ENCODE measurements at places on chromosomes 4 and X.

GRCh38 chr4:6910960-6911874 is 1.6 kb downstream of the TBC1D14 start:
- no peak for DNase-seq

DNA sequence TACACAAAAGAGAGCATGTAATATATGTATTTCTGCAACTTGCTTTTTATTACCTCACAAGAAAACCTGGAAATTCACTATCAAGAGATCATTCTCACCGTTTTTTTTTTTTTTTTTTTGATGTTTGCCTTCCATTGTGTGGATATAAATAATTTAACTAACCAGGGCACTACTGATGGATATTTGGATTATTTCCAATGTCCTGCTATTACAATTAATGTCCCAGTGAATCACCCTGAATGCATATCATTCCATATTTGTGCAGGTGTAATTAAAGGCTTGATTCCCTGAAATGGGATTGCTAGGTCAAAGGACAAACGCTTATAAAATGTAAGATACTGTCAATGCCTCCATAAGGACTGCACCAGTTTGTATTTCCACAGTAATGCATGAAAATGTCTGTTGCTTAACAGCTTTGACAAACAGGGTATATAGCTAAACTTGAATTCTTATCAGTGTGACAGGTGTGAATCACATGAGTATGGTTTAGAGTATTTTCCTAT is 87.8 kb downstream of the NCAPG start:
- no peak for DNase-seq

DNA sequence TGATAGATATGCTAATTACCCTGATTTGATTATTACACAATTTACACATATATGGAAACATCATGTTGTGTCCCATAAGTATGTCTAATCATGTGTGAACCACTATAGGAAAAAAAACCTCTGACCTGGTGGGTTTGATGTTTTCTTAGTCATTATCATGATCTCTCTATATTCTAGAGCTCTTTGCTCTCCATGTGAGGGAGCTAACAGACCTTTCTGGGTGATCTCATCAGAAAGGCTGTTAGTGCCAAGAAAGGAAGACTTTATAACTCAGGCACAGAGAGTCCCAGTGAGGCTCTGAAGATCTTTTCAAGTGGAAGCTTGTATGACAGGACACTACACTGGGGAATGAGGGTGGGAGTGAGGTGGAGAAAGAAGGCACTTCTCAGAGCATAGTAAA is 527.7 kb upstream of the MAGEB2 start:
- no peak for DNase-seq

DNA sequence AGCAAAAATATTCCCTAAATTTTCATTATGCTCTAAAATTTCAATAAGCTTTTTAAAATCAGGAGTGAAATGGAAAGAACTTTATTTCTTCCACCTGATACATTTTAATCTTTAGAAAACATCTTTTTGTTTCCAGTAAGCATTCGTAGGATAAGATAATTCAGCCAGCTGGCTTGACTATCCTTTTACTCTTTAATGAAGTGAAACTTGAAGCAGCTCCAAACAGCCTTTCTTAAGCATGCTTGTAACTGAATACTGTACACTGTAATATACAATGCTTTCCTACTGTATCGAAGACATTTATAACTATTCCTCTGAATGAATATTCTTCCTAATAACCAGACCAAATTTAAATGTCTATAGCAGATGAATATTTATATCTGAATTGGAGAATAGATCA is 98.8 kb downstream of the KLHL4 start:
- no peak for DNase-seq

DNA sequence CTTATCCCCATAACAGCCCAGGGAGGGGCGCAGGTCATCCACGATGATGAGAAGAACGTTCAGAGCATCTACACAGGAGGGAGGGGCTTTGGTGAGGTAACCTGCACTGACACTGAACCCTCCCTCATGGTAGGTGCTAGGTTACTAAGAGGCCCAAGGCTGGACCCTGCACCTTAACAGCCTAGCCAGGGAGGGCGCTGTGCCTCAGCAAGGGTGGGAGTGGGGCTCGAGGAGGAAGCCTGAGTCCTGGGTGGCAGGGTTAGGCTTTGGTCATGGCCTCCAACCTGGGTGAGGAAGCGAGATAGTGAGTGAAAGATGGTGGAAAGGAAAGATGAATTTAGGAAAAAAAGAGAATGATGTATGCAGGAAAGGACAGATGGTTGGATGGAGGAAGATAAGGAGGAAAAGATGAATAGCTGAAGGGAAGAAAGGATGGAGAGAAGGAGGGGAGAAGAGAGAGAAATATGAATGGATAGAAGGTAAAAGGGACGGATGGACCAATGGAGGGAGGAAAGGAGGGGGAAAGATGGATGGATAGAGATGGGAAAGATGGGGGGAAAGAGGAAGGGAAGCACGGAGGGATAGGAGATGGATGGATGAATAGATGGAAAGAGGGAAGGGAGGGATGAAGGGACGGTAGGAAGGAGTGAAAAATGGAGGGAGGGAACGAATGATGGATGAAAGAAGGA is 736 bp downstream of the IDS start:
- DNase-seq, result peak; percentile 87

GRCh38 chr4:53476232-53477037 is 99.0 kb downstream of the FIP1L1 start:
- DNase-seq, result no peak

DNA sequence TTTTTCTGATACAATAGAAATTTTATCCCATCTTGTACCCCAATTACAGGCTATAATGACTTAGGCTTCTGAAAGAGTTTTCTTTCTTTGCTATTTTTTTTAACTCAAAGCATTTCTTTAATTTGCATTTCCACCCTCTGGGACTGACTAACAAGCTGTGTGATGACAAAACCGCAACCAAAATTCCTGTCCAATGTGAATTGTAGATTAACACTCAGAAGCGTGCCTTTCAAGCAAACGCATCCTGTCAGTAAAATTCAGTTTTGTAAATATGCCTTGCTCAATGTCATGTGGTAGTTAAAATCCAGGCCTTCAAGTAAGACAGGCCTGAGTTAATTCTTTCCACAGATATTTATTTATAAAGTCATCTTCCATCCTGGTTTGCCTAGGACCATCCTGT is 50.3 kb downstream of the STK32B start:
- DNase-seq, result no peak

GRCh38 chrX:39677978-39678791 is 419.6 kb downstream of the BCOR start:
- no peak for DNase-seq
